ENCODE measurements at places on chromosomes 5 and 9. TPM values are rescaled to one million over a fixed set of nuclear protein-coding genes. Genes with fewer than 3 reads are reported as not detected.

GRCh38 chr9:27088981-27089380, 20.0 kb upstream of the TEK start:
- no peak overlapping the region for H3K27ac ChIP-seq
- no peak for DNase-seq
- H3K4me1 ChIP-seq: peaks cover 2% of the 10 kb centered on the region
- no peaks in the 10 kb centered on the region for H3K36me3 ChIP-seq
- H3K27me3 ChIP-seq: no peaks in the 10 kb centered on the region

- peak overlapping the region; percentile 47 for H3K27ac ChIP-seq
- no peaks in the 10 kb centered on the region for H3K27me3 ChIP-seq
- DNase-seq: no peak
- H3K4me1 ChIP-seq: peaks cover 56% of the 10 kb centered on the region
These were observed 21.0 kb downstream of the DIAPH1 start for GRCh38 chr5:141597814-141598213.

DNA sequence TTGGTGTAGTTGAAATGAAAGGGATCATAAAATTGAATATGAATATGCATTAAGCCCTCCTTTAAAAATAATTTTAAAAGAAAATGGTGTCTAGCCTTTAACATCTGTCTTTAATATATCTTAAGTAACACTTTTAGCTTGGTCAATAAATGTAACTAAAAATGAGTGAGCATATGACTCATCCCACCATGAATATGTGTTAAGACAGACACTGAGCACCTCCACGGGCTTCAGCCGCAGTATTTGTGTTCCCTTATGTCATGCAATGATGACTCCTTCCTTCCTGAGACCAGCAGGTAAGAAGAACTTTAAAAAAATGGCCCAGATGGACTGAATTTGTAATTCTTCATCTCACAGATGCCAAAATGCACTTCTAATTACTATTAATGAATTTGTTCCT, 563.2 kb downstream of the NR2F1-AS1 start:
- no peaks in the 10 kb centered on the region for H3K4me1 ChIP-seq
- no peak overlapping the region for H3K4me3 ChIP-seq
- no peaks in the 10 kb centered on the region for H3K27me3 ChIP-seq

DNA sequence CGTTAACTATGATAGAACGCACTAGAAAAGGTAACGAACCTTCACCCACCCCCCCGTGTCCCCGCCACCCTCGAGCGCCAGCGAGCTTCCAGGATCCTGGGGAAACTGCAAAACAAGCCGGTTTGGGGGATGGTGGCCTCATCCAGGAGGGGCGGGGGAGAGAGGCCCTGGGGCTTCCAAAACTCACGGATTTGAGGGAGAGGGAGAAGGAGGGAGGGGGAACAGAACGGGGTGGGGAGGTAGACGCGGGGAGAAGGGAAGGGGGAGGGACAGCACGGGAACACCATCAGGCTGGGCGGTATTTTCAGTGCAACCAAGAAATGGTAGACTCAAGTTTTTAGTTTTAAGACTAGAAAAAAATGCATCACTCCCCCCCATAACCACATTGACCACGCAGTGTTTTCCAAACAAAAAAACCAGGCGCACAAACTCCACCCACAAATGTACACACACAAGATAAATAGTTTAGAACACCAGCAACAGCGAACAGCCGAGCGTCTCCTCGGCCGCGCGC, 1.4 kb downstream of the NRARP start:
- H3K27ac ChIP-seq: peak overlapping the region; percentile 82
- H3K4me1 ChIP-seq: peaks cover 12% of the 10 kb centered on the region
- peaks cover 3% of the 10 kb centered on the region for H3K36me3 ChIP-seq
- peak overlapping the region; percentile 83 for H3K4me3 ChIP-seq
- DNase-seq: no peak
- peaks cover 32% of the 10 kb centered on the region for H3K27me3 ChIP-seq

- H3K27ac ChIP-seq: no peak overlapping the region
- no peaks in the 10 kb centered on the region for H3K27me3 ChIP-seq
- no peaks in the 10 kb centered on the region for H3K4me1 ChIP-seq
These were observed 31.5 kb upstream of the INSYN2B start for GRCh38 chr5:170011751-170012150.

GRCh38 chr5:144913661-144914060, 743.0 kb downstream of the KCTD16 start:
- H3K4me3 ChIP-seq: no peak overlapping the region
- DNase-seq: no peak
- H3K4me1 ChIP-seq: no peaks in the 10 kb centered on the region
- no peaks in the 10 kb centered on the region for H3K27me3 ChIP-seq

- no peaks in the 10 kb centered on the region for H3K4me1 ChIP-seq
- no peak for DNase-seq
- no peaks in the 10 kb centered on the region for H3K36me3 ChIP-seq
- no peak overlapping the region for H3K27ac ChIP-seq
- H3K4me3 ChIP-seq: no peak overlapping the region
- peaks cover 8% of the 10 kb centered on the region for H3K27me3 ChIP-seq
These were observed 9.7 kb upstream of the CLPTM1L start for GRCh38 chr5:1354576-1354975.

- H3K27ac ChIP-seq: peak overlapping the region; percentile 21
- peak; percentile 69 for DNase-seq
- no peak overlapping the region for H3K4me3 ChIP-seq
- peaks cover 24% of the 10 kb centered on the region for H3K4me1 ChIP-seq
- H3K36me3 ChIP-seq: no peaks in the 10 kb centered on the region
- peaks cover 21% of the 10 kb centered on the region for H3K27me3 ChIP-seq
These were observed 35.1 kb upstream of the ADRB2 start for GRCh38 chr5:148791334-148791667.

DNA sequence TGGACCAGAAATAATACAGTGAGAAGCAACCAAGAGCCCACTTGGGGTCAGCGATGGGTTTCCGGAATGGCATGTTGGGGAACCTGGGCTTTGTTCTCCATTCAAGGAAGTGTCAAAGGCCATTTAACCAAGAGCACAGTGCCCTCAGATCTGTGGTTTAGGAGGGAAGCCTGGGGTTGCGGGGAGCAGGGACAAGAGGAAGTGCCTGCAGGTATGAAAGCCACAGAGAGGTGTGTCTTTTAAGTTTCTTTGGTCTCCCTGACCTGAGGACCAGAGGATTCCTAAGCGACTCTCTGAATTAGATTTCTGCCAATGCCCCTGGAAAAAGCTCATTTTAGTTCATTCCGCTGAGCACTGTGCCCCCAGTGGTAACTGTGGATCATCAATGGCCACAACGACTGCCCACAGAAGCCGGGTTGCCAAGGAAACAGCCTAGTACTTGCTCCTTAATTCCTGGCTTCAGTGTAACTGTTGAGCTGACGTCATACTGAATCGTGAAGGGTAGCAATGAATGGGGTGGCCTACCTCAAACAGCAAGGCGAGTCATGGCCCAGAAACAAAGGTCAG, 107.3 kb upstream of the SPIN1 start:
- H3K4me3 ChIP-seq: peak overlapping the region; percentile 32
- DNase-seq: peak; percentile 70
- peaks cover 9% of the 10 kb centered on the region for H3K36me3 ChIP-seq
- peak overlapping the region; percentile 75 for H3K27ac ChIP-seq

GRCh38 chr5:1666221-1666620, 133.4 kb downstream of the MRPL36 start:
- DNase-seq: peak; percentile 40
- H3K4me3 ChIP-seq: no peak overlapping the region
- peaks cover 49% of the 10 kb centered on the region for H3K27me3 ChIP-seq
- H3K4me1 ChIP-seq: peaks cover 6% of the 10 kb centered on the region
- no peak overlapping the region for H3K27ac ChIP-seq
- H3K36me3 ChIP-seq: no peaks in the 10 kb centered on the region

- H3K4me1 ChIP-seq: no peaks in the 10 kb centered on the region
- no peak overlapping the region for H3K27ac ChIP-seq
- peaks cover 11% of the 10 kb centered on the region for H3K27me3 ChIP-seq
- H3K36me3 ChIP-seq: no peaks in the 10 kb centered on the region
- no peak overlapping the region for H3K4me3 ChIP-seq
- no peak for DNase-seq
These were observed 103.2 kb downstream of the GPBP1 start for GRCh38 chr5:57277085-57277484.

DNA sequence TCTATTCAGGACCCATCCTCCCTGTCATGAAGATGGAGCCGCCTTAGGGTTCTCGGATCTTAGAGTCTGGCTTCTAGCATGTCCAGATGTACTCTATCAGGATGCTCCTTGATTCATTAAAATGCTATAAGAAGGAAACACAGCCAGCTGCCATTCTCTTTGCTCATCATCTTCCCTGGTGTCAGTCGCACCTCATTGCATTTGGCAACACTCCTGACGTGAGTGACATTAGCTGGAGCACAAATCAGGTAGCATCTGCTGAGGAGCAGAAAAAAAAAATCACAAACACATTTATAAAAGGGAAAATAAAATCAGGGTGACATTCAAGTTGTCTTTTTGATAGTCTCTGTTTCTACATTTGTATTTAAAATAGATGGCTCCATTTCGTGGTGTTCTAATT, 226.1 kb upstream of the NMUR2 start:
- H3K36me3 ChIP-seq: no peaks in the 10 kb centered on the region
- H3K27me3 ChIP-seq: no peaks in the 10 kb centered on the region
- no peak overlapping the region for H3K27ac ChIP-seq
- no peaks in the 10 kb centered on the region for H3K4me1 ChIP-seq
- DNase-seq: peak; percentile 17
- H3K4me3 ChIP-seq: no peak overlapping the region

- no peak overlapping the region for H3K27ac ChIP-seq
- peaks cover 11% of the 10 kb centered on the region for H3K27me3 ChIP-seq
- peaks cover 29% of the 10 kb centered on the region for H3K36me3 ChIP-seq
- H3K4me1 ChIP-seq: peaks cover 36% of the 10 kb centered on the region
- H3K4me3 ChIP-seq: no peak overlapping the region
These were observed 28.2 kb downstream of the ITGA2 start for GRCh38 chr5:53017383-53017782.

GRCh38 chr5:176542596-176543427, 5.6 kb upstream of the RNF44 start:
- peak overlapping the region; percentile 88 for H3K27ac ChIP-seq
- H3K4me1 ChIP-seq: peaks cover 56% of the 10 kb centered on the region
- no peak for DNase-seq
- H3K4me3 ChIP-seq: peak overlapping the region; percentile 95

DNA sequence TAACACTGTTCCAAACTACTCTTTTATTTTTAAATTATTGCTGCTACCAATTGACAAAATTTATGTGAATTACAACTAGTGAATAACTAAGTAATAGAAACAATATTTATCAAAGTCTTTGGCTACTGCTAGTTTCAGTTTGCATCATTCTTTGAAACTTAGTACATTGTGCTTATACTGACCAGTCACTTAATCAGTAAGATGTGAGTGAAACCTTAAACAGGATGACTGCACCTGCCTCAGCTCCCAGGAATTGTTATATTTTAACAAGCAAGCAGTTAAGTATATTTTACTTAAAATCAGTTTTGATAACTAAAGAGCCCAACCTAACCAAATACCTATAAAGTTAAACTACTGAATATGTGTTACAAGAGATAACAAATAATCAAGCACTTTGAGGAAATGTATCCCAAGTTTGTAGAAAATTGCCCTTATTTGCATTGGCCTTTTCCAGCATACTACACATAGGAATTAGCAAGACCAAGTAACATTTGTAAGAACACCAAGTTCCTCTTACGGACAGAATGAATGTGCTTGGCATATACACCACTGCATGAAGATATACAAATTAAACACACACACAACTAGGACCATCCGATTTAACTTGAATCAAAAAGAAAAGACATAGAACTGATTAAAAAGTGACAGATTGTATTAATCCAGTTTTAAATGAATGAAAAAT, 545.5 kb upstream of the DAB2 start:
- peaks cover 5% of the 10 kb centered on the region for H3K27me3 ChIP-seq
- H3K27ac ChIP-seq: no peak overlapping the region
- DNase-seq: no peak

DNA sequence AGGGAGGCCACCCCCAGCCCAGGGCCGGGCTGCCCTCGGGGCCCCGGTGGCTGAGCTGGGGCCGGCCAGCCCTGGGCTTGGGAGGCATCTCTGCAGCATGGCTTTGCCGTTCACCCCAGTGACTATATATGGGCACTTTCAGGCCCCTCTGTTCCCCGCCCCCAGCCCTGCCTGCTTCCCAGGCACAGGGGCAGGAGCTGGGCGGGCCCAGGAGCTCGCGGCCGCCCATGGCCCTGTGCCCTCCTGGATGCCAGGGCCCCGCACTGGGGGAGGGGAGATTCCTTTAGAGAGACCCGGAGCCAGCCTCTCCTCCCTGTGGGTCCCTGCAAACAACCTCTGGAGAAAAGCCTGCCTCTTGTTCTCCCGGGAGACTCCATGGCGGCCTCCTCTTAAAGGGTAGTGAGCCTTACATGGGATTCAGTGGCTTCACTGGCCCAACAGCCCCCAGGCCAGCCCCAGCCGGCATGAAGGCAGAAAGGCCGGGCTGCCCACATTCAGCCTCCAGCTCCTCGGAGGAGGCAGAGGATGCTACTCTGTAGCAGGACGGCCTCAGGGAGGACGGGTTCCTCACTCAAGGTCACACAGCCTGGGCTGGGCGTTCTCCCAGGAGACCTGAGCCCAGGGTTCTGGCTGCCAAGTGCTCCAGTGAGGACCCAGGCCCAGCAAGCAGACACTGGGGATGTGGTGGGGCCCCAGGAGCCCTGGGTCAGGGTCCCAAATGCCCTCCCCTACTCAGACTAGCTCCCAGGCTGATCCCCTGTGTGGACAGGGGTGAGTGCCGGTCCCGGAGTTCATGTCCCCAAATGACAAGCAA, 4.1 kb downstream of the NACC2 start:
- no peak overlapping the region for H3K4me3 ChIP-seq
- H3K27ac ChIP-seq: no peak overlapping the region
- H3K4me1 ChIP-seq: no peaks in the 10 kb centered on the region
- peaks cover 3% of the 10 kb centered on the region for H3K27me3 ChIP-seq

GRCh38 chr9:72038408-72038807, 22.0 kb downstream of the C9orf57 start:
- H3K4me3 ChIP-seq: no peak overlapping the region
- H3K36me3 ChIP-seq: no peaks in the 10 kb centered on the region
- H3K4me1 ChIP-seq: peaks cover 4% of the 10 kb centered on the region
- H3K27ac ChIP-seq: no peak overlapping the region
- peaks cover 18% of the 10 kb centered on the region for H3K27me3 ChIP-seq
- DNase-seq: no peak

- no peak for DNase-seq
- no peaks in the 10 kb centered on the region for H3K27me3 ChIP-seq
- H3K4me3 ChIP-seq: no peak overlapping the region
- H3K27ac ChIP-seq: no peak overlapping the region
- H3K36me3 ChIP-seq: peaks cover 20% of the 10 kb centered on the region
These were observed 52.8 kb upstream of the STXBP1 start for GRCh38 chr9:127559247-127559680.

The SPINK13 gene
- total RNA-seq: not detected

The SPAAR gene
- not detected for total RNA-seq

The BTNL3 gene
- not detected for total RNA-seq

The ADGRD2 gene
- total RNA-seq: not detected

The PDE6A gene
- not detected for total RNA-seq

The NR4A3 gene
- total RNA-seq: 51.1 TPM

The NTRK2 gene
- 2.3 TPM for total RNA-seq
